ENCODE measurements at places on chromosomes 5 and 9. TPM values are rescaled to one million over a fixed set of nuclear protein-coding genes. Genes with fewer than 3 reads are reported as not detected.

EXOSC3 gene
- total RNA-seq = 32.9 TPM

DNA sequence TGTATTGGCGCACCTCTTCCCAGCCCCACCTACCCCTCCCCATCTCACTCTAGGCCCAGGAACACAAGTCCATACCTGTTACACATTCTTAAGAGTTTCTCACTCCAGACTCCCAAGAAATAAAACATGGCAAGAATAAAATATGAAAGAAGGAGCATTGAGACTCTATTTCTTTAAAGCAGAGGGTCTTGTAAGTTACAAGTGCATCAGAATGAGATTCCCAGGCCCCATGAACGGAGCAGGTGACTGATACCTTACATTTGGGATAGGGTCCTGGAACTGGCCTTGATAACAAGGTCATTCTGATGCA is 5.7 kb downstream of the EGR1 start:
- no peak for DNase-seq

DNA sequence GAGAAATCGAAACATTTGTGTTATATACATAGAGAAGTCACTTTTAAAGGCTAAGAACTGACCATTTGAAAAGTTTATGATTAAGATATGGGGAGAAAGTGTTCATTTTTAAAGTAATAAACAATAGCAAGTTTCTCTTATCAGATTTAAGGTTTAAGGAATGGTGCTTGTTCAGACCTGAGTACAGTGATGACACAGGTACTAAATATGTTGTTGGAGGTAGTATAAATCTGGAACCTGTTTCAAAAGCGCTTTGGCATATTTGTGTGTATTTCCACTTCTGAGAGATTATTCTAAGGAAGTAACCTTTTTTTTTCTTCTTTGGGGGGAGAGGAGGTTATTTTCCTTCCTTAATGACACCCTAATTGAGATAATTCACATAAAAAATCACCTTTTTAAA is 18.4 kb downstream of the CDC42SE2 start:
- no peak for DNase-seq

DNA sequence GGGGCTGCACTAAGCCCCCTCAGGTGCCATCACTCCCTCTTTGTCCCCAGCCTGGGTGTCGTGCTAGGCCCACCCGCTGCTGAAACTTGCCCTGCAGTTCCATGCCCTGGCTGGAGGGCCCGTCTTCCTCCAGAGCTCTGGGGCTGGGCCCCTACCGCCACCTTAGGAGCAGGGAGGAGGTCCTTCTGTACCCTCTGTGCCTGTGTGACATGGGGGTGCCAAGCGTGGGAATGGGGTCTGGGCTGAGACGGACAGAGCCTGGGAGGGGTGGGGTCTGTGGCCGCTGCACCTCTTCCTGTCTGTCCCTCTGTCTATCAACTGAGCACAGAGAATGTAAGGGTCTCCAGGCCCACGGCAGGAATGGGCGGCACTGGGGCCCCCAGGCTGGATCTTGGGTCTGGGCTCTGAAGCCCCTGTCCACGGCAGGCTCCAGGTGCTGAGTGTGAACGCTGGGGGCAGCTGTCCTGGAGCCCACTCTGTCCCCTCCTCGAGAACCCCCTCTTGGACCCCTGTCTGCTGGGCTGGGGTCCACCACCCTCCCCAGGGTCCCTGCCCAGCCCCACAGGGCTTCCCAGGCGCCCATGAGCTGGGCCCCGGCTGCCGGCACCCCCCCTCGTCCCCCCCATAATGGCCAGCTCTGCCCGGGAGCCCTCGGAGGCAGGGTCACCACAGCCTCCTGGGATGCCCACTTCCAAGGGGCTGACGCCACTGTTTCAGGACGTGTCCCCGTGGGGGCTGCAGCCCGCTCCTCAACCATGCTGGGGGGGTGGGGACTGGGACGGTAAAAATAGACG is 15.8 kb upstream of the NRARP start:
- DNase-seq = no peak

DNA sequence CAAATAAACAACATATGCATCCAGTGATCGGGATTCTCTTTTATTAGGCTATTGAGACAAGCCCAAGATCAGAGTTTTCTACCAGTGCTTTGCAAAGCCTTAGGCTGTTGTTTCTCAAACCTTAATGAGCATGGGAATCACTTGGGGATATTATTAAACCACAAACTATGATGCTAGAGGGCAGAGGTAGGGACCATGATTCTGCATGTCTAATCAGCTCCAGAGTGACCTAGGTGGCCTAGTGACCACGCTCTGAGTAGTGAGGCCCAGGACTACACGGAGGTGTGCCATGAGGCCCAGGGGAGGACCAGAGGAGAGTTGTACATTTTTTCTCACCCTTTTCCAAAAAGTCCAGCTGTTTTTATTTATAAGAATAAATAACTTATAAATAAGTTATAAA is 298.5 kb upstream of the TLE4 start:
- DNase-seq = no peak

- no peak for DNase-seq
Observed at GRCh38 chr5:26023361-26023760, 1015.0 kb downstream of the CDH9 start.

GRCh38 chr5:150398722-150399523 is 13.8 kb downstream of the CD74 start:
- no peak for DNase-seq

- peak; percentile 2 for DNase-seq
Observed at GRCh38 chr9:31388660-31389059, 995.8 kb upstream of the ACO1 start.

- peak; percentile 63 for DNase-seq
Observed at GRCh38 chr9:86424251-86424891, 70.2 kb upstream of the TUT7 start.

TOMM5 gene
- 101 TPM for total RNA-seq

GRCh38 chr5:41356786-41357185 is 143.5 kb upstream of the C6 start:
- no peak for DNase-seq

- DNase-seq = no peak
Observed at GRCh38 chr5:105274079-105274478, 1711.5 kb upstream of the NUDT12 start.

DNA sequence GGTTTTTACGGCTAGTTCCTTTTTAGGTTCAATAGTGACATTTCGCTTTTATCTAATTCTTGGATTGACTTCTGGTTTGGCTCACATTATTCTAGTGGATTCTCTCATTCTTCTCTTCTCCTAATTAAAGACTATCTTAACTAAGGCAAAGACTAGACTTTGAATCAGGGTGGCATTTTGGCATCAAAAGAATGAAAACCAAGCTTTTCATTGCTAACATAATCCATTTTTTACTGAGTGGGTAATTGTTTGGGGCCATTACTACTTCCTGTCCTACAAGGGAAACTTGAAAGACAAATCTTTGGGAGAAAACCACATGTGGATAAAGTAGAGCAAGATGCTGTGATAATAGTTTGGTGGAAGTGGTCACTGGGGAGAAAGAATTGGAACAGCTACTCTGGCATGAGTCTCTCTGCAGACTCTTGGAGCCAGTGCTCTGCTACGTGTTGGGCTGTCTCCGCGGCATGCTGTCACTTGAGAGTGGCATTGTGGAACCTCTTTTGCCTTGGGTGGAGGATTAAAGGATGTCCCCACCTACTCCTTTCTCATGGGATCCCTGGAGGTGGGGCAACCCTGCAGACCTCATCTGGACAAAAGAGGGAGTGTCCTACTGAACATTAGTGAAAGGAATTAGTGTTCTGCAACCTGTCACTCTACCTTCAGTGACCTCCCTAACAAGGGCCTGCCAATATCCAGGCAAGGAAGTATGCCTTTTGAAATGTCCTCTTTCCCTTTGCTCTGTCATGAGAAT is 280.4 kb downstream of the PSAT1 start:
- DNase-seq = no peak

DNA sequence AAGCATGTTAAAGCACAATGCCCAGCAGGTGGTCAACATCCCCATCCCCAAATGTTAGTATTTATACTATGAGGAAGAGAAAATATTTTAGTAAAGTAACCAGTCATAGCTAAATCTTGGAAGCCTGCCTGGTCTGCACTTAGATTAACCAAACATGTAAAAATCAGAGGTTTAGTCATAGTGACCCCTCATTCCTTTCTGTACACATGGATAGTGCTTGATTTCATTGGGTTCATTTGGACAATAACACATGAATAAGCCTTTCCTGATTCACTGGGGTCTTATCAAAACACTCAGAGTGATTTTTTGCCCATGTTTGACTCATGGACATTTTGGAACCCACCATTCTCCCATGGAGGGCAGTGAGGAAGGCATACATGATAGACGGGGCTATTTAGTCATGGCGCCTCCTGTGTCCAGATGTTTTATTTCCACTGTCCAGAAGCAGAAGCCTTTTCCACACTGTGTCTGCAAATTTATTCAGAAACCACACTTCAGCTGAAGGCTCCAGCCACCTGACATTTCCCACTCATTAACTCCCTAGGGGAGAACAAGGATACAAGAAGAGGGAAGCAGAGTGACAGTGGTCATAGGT is 32.5 kb downstream of the OR1J1 start:
- peak; percentile 56 for DNase-seq

DNA sequence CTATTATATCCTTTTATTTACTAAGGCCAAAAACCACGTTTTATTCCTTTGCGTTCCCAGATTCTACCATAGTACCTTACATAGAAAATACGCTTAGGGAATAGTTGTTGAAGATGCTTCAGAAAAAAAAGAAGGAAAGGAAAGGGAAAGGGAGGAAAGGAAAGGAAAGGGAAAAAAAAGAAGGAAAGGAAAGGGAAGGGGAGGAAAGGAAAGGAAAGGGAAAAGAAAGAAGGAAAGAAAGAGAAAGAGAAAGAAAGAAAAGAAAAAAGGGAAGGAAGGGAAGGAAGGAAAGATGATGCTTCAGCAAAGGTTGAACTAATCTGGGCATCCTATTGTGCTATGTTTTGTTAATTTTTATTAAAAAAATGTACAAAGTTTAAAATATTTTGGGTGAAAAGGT is 131.5 kb downstream of the GIN1 start:
- DNase-seq = no peak

Measured in MG63 (cell line).